ENCODE measurements at places on chromosomes 3 and 15. TPM values are rescaled to one million over a fixed set of nuclear protein-coding genes. Genes with fewer than 3 reads are reported as not detected.

CPN2 gene
- total RNA-seq: 0.70 TPM

DCP1A gene
- total RNA-seq: 17.6 TPM

- H3K36me3 ChIP-seq: no peaks in the 10 kb centered on the region
- no peaks in the 10 kb centered on the region for H3K27me3 ChIP-seq
These were observed 699.6 kb downstream of the MCTP2 start for GRCh38 chr15:94930960-94931359.

DNA sequence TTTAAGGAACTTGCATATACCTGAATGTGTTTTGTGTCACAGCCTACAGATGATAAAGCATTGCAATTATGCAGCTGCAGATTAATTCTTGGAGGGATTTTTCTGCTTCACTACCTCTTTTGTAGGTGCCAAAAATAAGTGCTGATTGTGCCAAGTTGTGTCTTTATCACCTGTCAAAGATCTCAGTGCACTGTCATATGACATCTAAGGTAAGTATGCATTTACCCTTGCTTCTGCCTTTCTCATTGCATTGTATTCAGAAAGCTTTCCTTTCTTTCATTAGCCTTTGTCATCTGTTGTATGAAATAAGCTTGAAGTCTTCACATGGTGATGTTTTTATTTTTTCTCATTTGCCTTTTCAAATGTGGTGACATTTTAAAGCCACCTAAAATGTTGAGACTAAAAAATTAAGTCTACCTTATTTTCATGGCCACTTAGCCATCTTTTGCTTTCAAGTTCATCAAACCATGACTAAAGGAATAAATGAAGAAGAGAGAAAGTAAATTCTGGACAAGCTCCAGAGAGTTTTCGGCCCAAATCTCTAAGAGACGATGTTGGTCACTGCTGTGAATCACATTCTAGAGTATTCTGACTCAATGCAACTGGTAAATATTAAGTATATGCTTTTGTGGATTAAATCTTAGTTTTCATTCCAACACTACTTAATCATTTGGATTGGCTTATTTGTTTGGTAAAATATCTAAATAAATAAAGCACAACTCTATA, 381.8 kb upstream of the EPHA3 start:
- no peaks in the 10 kb centered on the region for H3K36me3 ChIP-seq
- DNase-seq: no peak
- no peaks in the 10 kb centered on the region for H3K27me3 ChIP-seq
- no peaks in the 10 kb centered on the region for H3K4me1 ChIP-seq
- H3K27ac ChIP-seq: no peak overlapping the region

- no peak overlapping the region for H3K27ac ChIP-seq
- peaks cover 23% of the 10 kb centered on the region for H3K4me1 ChIP-seq
- no peak for DNase-seq
- no peaks in the 10 kb centered on the region for H3K36me3 ChIP-seq
- H3K4me3 ChIP-seq: no peak overlapping the region
These were observed 71.5 kb downstream of the FOXP1 start for GRCh38 chr3:71512000-71512399.

ARL6 gene
- 3.9 TPM for total RNA-seq

- H3K4me1 ChIP-seq: no peaks in the 10 kb centered on the region
- H3K27ac ChIP-seq: no peak overlapping the region
- no peaks in the 10 kb centered on the region for H3K27me3 ChIP-seq
- no peak for DNase-seq
- no peaks in the 10 kb centered on the region for H3K36me3 ChIP-seq
These were observed 171.8 kb downstream of the FEZF2 start for GRCh38 chr3:62201438-62202035.

All from heart left ventricle (tissue), 16 donors.